ENCODE measurements at places on chromosomes 1 and 21.

GRCh38 chr21:43758111-43758641 lies 17.9 kb downstream of the CSTB start:
- no peak for DNase-seq

- no peak for DNase-seq
Measured at GRCh38 chr1:225412803-225413351, 15.0 kb downstream of the LBR start.

DNA sequence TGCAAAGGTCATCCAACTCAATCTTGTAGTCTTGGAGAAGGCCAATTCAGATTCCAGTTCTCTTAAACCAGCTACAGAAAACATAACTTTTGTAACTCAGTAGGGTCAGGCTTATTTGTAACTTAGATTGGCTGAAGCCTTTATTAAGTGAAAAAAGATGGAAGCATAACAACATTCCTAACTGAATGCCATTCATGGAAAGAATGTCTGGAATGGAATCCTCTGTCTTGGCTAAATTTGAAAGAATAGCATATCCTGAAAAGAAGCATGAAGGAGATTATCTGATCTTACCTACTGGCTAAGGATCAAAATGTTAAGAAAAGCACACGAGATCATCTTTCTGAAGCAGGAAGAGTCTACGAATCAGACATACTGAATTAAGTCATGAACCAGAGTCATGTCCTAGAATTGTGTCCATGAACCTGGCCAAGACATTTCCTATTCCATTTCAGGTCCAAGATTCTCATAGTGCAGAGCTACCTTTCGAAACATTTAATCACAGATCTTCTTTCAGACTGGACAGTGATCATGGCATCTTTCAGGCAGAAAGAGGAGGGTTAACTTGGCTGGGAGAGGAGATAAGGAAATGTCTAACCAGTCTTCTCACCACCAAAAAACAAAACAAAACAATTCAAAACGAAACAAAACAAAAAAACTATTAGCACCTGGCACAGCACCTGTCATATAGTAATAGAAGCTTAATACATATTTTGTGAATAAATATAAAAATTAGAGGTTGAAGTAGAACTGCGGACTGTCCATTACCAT lies 75.6 kb downstream of the XCL2 start:
- DNase-seq: no peak

DNA sequence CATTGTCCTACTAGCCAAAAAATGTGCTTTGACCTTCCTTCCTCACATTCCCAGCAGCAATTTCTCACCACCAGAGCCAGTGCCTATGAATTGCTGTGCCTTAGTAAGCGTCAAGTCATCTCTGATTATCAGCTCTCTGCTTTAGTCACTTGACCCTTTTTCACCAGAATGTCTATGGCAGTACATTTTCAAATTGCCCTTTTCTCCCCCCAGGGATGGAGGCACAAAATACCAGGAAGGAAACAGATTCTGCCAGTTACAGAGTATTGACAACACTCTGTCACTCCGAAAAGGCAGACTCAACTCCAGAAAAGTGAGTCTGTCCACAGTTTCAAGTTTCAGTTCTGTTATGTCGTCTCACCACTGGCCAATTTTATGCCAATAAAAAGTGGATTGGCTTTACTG lies 167.4 kb downstream of the TNFSF18 start:
- DNase-seq: no peak

DNA sequence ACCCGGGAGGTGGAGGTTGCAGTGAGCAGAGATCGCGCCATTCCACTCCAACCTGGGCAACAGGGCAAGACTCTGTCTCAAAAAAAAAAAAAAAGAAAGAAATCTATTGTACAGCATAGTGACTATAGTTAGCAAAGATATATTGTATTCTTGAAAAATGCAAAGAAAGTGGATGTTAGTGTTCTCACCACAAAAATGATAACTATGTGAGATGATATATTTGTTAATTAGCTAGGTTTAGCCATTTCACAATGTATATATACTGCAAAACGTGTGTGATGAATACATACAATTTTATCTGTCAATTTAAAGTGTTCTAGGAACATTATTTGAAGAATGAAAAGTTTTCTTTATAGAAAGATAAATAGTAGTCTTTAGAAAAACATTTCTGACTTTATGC lies 179.9 kb downstream of the AK5 start:
- DNase-seq: no peak

GRCh38 chr1:155472491-155473083 lies 90.0 kb downstream of the ASH1L start:
- DNase-seq: no peak

- DNase-seq: no peak
Measured at GRCh38 chr1:205666372-205667166, 13.7 kb downstream of the SLC45A3 start.

GRCh38 chr1:208188607-208189006 lies 55.6 kb downstream of the PLXNA2 start:
- DNase-seq: no peak

DNA sequence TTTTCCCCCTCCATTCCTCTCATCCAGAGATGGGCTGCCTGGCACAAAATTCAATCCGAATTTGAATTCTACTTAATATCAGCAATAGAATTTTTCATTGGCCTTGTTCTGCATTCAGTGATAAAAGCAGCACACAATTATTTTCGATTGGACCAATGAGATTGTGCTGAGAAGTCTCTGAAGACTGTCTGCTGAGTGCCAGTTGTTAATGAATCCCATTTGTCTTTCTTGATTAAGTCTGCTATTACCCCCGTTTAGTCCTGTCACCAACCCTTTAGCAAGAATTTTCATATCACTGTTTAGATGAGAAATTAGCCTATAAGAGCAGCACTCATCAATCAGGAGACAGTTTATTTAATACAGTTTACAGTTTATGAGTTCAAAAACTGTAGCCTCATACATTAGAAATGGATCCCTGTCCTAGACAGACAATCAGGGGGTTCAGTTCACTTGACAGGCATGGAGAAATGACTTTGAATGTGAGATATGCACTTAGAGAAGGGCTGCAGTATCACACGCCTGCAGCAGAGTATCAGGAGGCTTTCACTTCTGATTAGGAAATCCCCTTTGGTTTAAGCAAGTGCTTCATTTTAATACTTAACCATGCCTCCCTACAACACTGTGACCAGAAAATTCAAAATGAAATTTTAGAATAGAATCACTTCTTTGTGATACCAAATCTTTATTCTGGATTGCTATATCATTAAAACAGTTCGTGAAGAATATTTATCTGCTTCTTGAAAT lies 304.7 kb upstream of the PTBP2 start:
- no peak for DNase-seq

GRCh38 chr1:167634435-167634834 lies 4.4 kb downstream of the RCSD1 start:
- no peak for DNase-seq

DNA sequence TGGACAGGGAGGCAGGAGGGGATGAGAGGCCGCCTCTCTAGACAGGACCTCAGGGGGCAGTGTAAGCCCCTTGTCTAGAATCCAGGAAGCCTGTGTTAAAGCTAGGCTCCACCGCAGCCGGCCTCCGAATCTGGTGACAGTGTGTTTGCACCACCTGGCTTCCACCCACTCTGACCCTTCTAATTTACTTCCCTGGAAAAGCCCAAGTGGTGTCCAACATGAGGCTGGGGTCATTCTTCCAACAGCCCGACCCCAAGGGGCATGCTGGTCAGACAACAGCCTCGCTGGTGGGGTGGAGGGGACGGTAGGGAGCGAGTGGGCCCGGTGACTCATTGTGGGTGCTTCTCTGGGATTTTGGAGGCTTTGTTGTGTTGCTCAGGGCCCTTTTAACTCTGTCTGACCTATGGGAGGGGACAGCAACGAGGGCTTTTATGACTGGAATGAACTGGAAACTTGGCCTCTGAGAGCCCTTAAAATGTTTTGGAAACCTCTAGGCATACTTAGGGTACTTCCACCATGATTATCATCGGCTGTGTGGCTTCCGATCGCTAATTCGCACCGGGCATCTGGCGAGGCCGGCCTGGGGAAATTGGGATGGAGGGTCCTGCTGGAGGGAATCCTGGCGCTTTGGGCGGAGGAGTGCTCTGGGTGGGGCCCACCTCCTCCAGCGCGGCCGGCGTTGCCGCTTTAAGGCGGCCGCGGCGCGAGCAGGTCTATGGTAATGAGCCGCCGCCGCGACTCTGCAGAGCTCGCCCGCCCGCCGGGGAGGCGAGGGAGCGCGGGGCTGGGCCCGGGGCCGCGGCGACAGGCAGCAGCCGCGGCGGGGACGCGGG lies at the start of gene CELSR2:
Gene CELSR2, plus strand, starts transcription at position 743 of the 833 bp plus-strand sequence. CDS start 541 bp downstream, outside the sequence.
- DNase-seq: peak; percentile 54

DNA sequence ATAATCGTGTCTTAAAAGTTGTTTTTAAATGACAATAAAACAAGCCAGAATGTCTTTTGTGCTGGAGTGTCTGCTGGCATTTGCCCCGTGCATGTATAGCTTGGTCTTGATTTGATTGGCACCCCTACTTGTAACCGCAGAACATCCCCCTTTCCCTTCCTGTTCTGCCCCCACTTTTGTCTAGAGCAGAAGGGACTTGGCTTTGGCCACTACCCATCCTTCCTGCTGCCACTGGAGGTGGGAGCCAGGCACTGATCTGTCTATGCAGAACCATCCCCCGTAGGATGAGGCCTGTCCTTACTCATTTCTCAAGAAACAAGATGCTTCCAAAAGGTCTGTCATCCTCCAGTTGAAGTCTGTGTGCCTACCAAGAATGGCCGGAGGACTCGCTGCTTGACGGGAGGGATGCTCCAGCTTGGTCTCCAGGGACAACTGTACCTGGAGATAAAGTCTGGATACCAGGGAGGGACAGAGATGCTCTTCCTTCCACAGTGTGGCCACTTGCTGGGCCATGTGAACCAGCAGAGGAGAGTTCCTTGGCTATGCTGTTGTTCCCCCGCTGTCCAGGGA lies 1.1 kb upstream of the SLC27A3 start:
- DNase-seq: no peak

- no peak for DNase-seq
Measured at GRCh38 chr1:61580417-61580816, 144.5 kb downstream of the TM2D1 start.

GRCh38 chr1:206435445-206435844 lies 34.8 kb upstream of the IKBKE start:
- DNase-seq: no peak

GRCh38 chr1:152842556-152842955 lies at the start of gene LCE6A:
Gene LCE6A (plus strand): TSS chr1:152842856. CDS start chr1:152843521, 665 bp downstream.
- DNase-seq: no peak

DNA sequence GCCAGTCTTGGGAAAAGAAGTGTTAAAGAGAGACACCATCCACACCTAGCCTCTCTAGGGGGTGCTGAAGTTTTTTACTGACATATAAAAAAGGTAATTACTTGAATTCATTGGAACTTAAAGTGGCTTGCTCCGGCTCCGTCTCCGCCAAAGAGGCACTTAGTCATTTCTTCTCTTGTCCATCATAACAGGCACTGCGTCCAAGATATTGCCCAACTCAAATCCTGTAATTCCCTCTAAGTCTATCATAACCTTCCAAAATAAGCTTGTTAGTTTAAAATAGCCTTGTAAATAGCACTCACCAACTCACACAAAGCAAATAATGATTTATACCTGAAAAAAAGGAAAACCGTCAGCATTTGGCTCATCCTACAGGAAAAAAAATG lies 160.5 kb downstream of the ZBTB18 start:
- DNase-seq: no peak

DNA sequence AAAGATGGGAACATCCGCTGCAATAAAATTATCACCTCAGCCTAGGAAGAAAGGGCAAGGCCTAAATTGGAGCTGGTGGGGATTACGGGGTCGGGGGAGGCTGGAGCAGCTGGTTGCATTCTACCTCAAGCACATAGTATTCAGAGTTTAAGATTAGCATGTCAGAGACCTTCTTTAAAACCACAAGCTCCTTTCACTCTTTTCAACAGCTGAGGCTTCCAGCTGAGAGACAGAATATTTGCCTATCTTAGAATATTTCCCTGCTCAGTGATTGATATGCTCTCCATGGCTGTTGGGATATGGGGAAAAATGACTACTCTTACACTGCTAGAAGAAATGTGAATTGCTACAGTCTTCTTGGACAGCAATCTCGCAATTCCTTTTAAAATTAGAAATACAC lies 248.6 kb downstream of the TBX15 start:
- DNase-seq: no peak

GRCh38 chr1:28428990-28429520 lies 59.5 kb downstream of the PHACTR4 start:
- no peak for DNase-seq

DNA sequence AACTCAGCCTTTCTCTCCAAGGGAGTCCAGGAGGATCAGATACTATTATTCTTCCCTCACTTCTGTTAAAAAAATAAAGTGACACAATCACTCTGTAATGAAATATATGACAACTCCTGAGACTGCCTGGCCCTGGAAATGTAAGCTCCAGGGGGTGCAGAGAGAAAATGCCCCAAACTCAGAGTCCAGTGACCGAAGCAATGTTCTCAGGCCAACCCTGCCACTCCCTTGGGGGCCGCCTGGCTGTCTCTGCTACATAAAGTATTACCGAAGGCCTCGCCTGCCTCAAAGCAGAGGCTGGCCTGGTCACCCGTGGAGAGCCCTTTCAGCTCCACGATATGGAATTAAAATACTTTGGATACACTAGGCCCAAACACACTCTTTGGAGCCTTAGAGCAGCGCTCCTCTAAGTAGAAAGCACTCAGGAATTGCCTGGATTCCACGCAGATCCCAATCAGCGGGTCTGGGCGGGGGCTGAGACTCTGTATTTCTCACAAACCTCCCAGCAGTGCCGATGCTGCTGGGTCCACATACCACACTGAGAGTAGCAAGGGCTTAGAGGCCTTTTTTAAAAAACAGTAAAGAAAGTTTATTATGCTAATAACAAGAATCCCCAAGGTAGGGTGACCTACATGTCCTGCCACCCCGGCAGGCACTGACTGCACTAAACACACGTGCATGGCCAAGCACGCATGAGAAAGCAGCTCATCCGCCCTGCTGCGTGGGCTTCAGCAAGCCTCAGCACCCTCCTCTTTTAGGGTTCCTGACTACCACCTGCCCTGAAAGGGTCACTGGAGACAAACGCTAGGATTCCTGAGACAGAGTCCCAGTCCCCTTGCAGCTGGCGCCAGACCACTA lies 31.1 kb downstream of the TMCO4 start:
- DNase-seq: no peak

DNA sequence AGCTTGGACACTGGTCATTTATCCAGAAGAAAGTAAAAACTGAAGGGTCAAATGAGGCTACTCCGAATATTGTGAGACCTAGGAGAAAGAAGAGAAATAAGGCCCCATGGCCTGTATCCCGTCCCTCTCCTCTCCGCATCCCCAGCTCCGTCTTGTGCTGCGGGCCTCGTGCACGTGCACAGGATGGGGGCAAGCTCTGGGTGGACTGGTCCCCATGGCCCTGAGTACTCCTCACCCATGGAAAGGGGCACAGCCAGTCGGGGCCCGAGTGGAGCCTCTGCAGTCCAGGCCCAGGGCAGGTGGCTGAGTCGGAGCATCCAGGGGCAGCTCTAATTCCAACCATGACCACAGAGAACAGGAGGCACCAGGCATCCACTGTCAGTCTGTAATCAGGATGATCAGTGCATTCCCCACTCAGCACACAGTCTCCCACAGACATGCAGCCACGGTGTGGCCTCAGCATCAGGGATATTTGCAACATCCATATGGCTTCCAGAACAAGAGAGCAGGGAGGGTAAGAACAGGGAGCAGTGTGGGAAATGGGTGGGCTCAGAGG lies 12.5 kb upstream of the OLIG1 start:
- no peak for DNase-seq

- no peak for DNase-seq
Measured at GRCh38 chr1:201694608-201695335, 134.2 kb upstream of the IPO9 start.

Data from Jurkat, Clone E6-1 (cell line).